ENCODE measurements at places on chromosomes 6 and 20.

GRCh38 chr6:88813045-88813444 lies 150.4 kb downstream of the RNGTT start:
- DNase-seq: no peak

- no peak for DNase-seq
These were observed 702.9 kb downstream of the TENT5A start for GRCh38 chr6:81049425-81050042.

DNA sequence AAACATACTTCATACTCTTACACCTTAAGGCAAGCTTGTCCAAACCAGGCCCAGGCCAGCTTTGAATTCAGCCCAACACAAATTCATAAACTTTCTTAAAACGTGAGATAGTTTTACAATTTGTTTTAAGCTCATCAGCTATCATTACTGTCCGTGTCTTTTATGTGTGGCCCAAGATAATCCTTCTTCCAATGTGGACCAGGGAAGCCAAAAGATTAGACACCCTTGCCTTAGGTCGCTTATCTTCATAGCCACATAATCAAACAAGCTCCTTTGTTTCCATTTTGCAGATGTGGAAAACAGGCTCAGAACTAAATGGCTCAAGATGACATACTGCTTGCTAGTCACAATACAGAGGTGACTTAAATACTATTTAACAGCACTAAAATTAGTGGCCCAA lies 6.0 kb downstream of the SALL4 start:
- DNase-seq: no peak

- DNase-seq: no peak
These were observed 68.2 kb downstream of the FAM217A start for GRCh38 chr6:4010689-4011090.

DNA sequence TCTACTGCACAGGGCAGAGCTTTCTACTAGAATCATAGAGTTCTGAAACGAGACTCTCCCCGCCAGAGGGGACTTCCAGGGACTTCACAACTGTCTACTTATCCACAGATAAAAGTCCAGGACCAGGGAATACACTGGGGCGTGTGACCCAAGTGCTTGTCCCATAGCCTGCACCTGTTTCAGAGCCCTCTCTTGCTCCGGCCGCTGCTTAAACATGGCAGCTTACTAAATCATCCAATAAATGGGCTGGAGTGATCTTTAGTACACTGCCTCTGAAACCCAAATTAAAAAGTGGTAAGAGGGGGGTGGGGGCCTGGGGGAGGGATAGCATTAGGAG lies 8.9 kb upstream of the RAB44 start:
- DNase-seq: no peak

DNA sequence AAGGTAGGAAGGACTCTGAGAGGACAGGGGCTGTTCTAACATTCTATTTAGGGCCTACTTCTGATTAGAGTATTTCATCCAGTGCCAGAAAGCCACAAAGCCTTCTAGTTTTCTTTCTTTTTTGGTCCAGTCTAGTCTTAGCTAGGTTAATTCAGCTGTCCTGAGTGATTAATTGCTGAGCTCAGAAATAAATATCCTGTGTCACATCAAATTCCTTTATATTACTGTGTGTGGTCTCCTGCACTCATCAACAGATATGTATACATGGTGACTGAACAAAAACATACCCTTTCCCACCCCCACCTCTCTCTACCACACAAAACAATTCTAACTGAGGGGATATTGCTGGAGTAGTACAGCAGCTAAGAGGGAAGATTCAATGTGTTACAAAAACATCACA lies 601.5 kb upstream of the NRSN1 start:
- DNase-seq: no peak

- no peak for DNase-seq
These were observed 12.3 kb downstream of the SLC17A2 start for GRCh38 chr6:25918083-25918683.

- DNase-seq: no peak
These were observed 3.5 kb upstream of the ADAM33 start for GRCh38 chr20:3685341-3685740.

DNA sequence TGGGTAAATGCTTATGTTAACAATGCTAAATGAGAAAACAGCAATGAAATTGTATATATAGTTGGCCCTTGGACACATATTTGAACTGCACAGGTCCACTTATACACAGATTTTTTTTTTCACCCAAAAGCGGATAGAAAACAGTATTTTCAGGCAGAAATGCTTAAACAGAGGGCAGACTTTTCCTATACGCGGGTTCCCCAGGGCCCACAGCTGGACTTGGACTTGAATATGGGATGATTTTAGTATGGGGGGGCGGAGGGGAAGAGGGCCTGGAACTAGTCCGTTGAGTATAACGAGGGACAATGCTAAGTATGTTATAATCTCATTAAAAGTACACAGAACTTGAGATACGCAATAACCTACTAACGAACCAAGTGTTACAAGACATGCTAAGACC lies 1.1 kb upstream of the PRSS35 start:
- no peak for DNase-seq

GRCh38 chr6:137707038-137707589 lies 159.9 kb upstream of the TNFAIP3 start:
- DNase-seq: no peak

GRCh38 chr20:61719691-61720347 lies 345.9 kb downstream of the TAF4 start:
- no peak for DNase-seq

GRCh38 chr6:36962874-36963273 lies 8.3 kb downstream of the PI16 start:
- no peak for DNase-seq

- DNase-seq: no peak
These were observed 5.4 kb upstream of the RAB44 start for GRCh38 chr6:36692220-36692619.

DNA sequence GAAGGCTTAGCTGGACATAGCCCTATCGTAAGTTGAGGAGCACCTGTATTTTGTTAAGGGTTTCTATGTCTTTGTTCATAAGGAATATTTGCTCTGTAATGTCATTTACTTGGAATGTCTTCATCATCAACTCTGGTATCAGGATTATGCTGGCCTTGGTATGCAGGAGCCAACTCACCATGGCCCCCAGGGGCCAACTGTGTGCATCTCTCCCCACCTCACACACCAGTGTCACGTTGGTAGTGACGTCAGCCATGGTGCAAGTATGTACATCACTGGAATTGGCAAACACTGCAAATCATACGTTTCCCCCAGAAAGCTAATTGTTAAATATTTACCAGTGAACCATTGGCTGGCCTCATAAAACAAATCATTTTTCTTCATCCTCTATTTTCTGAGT lies 70.8 kb downstream of the YTHDF1 start:
- DNase-seq: no peak
